NCI-H2081 treated with DMSO at 0.1 percent for 48 hours (cell line): ENCODE measurements at places on chromosomes 12 and 14.
A peak's percentile ranks its signal among the peaks of the same experiment; 100 is the strongest.

DNA sequence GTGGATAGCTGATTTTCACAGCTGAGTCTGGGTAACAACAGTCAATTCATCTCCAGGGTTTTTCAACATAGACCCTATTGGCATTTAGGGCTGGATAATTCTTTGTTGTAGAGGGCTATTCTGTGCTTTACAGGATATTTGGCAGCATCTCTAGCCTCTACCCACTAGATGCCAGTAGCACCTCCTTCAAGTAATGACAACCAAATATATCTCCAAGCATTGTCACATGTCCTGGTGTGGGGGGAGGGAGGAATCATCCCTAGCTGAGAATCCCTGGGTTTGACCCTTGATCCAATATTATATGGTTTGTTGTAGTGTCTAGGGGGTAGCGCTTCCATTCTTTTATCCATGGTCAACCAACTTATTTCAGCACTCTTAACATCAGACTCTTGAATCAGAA is 157.2 kb downstream of the ANO4 start:
- DNase-seq, result no peak

GRCh38 chr12:85975716-85976115 is 101.6 kb downstream of the NTS start:
- no peak for DNase-seq

GRCh38 chr12:132707241-132707640 is 3.4 kb upstream of the PGAM5 start:
- DNase-seq, result no peak

DNA sequence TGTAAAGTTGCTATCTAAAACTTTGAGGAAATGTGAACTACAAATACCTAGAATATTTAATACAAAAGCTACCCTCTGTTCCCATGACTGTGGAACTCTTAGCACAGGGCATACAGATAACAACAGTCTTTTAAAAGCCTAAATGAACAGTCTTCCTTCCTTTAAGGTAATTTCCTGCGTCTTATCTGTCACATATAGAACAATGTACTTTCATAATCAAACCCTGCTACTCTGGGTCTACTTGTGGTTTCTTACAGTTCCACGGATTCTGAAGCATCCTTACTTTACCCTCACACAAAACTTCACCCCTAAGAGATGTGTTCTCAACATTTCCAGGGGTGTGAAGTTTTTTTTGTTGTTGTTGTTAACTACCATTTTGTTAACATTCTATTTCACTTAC is 5.1 kb downstream of the PKP2 start:
- DNase-seq, result no peak

DNA sequence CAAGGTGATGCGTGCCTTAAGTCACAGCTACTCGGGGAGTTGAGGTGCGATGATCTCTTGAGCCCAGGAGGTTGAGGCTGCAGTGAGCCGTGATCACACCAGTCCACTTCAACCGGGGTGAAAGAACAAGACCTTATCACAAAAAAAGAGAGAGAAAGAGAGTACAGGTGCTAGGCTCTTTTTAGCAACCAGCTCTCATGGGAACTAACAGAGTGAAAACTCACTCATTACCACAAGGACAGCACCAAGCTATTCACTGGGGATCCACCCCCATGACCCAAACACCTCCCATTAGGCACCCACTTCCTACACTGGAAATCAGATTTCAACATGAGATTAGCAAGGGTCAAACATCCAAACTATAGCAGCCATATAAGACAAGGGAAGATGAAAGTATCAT is 164.2 kb downstream of the NDUFA12 start:
- DNase-seq, result no peak

- no peak for DNase-seq
These were observed 77.4 kb upstream of the ANO4 start for GRCh38 chr12:100716945-100717732.

DNA sequence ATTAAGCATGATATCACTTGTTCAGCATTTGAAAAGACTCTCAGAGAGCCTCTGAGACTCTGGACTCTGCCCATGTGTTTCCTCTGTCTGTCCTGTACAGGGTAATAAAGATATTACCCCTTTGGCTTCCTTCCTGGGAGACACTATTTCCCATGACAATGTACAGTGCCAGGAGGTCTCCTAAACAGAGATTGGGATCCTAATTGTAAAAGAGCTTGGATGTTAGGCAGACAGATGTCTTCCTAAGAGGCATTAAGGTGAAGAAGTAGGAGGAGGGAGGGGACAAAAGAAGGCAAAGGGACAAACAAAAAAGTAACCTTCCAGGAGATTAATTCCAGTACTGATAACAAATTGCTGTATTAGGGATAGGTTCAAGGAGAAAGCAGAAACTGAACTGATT is 45.5 kb upstream of the NAV3 start:
- DNase-seq, result no peak

- no peak for DNase-seq
These were observed 39.7 kb downstream of the AACS start for GRCh38 chr12:125104982-125105381.

- DNase-seq, result no peak
These were observed 27.9 kb downstream of the ACTN1 start for GRCh38 chr14:68951035-68951797.

- DNase-seq, result no peak
These were observed 56.6 kb downstream of the PAX9 start for GRCh38 chr14:36718216-36718615.

DNA sequence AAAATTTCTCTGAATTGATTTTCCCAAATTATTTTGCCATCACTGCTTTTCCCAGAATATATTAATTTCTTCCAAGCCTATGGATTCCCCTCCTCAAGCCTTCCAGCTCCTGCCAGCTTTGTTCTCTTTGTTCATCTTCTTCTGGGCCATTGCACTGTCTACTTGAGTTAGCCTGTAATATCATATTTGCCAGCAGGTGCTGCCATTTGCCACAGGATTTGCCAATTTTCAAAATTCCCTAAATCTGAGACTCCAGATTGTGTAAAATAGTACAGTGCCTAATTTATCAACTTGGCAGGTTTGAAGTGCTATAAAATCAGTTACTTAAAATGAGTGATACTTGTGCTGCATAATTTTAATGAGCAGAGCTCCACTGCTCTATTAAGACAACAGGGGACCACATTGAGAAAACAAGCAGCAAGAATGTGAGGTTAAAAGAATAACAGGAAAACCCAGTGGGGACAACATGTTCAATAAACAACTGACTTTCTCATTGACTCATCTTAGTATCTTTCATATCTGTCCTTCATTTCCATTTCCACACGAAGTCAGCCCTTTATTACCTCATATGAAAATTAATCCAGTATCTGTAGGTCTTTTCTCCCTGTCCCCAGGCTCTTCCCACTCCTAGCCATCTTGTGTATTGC is 84.6 kb upstream of the CCDC196 start:
- peak; percentile 15 for DNase-seq

- DNase-seq, result no peak
These were observed 174.9 kb upstream of the RPH3A start for GRCh38 chr12:112616469-112617152.

DNA sequence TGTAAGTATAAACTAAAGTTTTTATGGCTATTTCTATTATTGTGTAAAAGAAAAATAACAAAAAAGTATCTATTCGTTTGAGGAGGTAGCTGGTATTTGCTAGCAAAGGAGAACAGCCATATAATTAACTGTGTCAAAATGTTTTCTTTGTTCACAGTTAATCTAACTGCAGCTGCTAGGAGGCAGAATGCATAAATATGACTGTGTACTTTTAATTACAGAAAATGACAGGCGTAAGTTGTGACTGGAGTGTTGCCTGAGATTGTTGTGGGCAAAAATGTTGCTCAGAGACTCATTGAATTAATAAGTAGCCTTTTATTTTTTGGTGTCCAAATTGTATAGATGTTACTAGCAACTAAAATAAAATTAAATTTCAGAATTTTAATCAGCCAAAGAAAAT is 33.5 kb downstream of the PTPRO start:
- no peak for DNase-seq

GRCh38 chr14:51988221-51988620 is 1.1 kb upstream of the RTRAF start:
- no peak for DNase-seq

GRCh38 chr12:116046039-116046438 is 231.5 kb downstream of the MED13L start:
- no peak for DNase-seq

GRCh38 chr12:114692186-114693058 is 8.4 kb upstream of the TBX3 start:
- no peak for DNase-seq

DNA sequence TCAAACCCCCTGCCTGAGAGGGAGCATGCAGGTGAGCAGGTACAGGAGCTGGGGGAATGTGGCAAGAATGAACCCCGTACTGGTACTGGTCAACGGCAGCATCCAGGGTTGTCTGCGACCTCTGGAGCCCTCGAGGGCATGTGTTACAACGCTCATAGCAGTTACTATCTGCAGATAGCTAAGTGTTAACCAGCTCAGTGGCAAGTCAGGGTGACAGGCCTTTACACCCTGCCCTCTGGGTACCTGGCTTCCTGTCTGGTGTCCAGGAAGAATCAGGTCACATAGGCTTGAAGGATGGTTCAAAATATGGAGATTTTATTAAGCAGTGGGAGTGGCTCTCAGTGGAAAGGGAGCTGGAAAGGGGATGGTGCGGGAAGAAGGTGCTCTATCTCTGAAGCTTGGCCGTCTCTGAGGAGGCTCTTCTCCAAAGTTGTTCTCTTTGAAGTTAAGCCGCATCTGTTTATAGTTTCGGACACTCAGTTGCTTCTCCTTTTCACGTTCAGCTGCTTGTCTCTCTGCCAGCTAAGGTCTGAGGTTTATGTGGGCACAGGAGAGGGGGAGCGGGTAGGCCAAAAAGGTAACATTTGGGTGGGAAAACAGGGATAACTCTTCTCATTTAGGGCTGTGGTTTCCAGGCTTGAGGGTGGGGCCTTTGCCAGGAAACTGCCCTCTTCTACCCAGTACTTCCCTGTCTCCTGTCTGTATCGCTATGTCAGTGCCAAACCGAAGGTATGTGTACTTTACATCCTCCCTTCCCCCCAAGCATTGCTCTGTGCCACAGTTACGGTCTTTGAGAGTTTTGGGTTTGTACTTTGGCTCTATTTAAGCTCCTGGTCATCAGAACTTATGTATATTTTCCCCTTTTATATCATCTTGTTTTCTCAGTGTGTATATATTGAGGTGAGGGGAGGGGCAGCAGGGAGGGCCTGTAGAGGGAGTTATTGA is 305.8 kb downstream of the RGS6 start:
- no peak for DNase-seq

- no peak for DNase-seq
These were observed 146.3 kb downstream of the LRIG3 start for GRCh38 chr12:58773986-58774385.

DNA sequence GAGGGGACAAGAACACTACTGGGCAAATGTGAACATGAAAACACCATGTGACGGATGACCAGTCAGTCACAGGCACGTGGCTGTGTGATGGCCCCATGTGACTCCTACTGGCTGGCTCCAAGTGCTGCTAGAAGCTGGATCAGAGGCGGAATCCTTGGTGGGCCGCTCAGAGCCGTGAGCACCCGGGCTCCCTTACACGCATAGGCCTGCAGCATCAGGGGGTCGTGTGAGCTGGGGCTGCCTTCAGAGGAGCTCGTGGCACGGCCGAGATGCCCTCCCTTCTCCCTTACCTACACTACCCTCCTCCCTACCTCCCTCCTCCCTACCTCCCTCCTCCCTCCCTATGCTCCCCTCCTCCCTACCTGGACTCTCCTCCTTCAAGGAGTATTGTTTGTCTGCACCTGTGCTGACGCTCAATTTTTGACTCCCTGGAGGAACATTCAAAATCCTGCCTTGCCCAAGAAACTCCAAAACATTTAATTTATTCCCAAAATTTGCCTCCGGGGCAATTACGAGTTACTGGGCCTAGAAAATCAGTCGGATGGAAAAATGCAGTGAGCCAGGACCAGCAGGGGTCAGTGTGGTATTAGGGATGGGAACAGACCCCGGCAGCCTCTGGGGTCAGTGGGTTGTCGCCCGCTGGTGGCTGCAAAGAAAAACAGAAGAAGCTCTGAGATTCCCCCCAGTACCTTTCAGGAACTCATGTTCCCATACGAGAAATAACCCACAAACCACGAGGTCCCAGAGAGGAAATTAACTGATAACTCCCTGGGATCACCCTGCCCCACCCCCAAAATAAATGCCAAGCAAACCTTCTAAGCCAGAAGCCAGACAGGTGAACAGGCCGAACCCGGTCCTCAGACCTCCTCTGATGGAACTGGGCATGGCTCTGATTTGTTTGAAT is 61.3 kb downstream of the C14orf132 start:
- DNase-seq, result peak; percentile 11

- no peak for DNase-seq
These were observed 43.5 kb downstream of the ZNF641 start for GRCh38 chr12:48307269-48307668.

- no peak for DNase-seq
These were observed 52.3 kb downstream of the NEUROD4 start for GRCh38 chr12:55072083-55072482.

DNA sequence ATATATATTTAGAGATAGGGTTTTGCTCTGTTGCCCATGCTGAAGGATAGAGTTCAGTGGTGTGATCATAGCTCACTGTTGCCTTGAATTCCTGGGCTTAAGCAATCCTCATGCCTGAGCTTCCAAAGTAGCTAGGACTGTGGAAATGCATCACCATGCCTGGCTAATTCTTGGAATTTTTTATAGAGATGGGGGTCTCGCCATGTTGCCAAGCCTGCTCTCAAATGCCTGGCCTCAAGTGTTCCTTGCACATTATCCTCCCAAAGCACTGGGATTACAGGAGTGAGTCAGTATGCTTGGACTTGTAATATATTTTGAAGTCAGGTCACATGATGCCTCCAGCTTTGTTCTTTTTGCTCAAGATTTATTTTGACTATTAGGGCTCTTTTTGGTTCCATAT is 178.0 kb downstream of the RPAP3 start:
- no peak for DNase-seq

GRCh38 chr12:12447236-12447635 is 90.4 kb downstream of the BORCS5 start:
- no peak for DNase-seq

- DNase-seq, result peak; percentile 53
These were observed 17.4 kb upstream of the COL2A1 start for GRCh38 chr12:48021485-48022179.

DNA sequence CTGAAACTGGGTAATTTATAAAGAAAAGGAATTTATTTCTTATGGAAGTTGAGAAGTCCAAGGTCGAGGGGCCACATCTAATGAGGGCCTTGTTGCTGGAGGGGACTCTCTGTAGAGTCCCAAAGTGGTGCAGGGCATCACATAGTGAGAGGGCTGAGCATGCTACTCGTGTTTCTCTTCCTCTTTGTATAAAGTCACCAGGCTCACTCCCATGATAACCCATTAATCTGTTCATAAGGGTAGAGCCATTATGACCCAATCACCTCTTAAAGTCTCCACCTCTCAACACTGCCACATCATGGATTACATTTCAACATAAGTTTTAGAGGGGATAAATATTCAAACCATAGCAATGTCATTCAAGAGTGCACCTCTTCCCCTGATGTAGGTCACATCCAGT is 79.1 kb upstream of the ATP2B1 start:
- DNase-seq, result no peak

- no peak for DNase-seq
These were observed 308.5 kb upstream of the TBX3 start for GRCh38 chr12:114992443-114992842.
